Stimulated activated CD4-positive, alpha-beta T cell treated with anti-CD3 and anti-CD28 coated beads, Interleukin-4, amount 100 ng/mL, for 24 hours (primary cell): ENCODE measurements at places on chromosomes 11 and 22.

GRCh38 chr11:92782806-92783205, 186.6 kb upstream of the MTNR1B start:
- DNase-seq = no peak

- no peak for DNase-seq
Measured at GRCh38 chr11:122765487-122766131, 72.7 kb upstream of the CRTAM start.

DNA sequence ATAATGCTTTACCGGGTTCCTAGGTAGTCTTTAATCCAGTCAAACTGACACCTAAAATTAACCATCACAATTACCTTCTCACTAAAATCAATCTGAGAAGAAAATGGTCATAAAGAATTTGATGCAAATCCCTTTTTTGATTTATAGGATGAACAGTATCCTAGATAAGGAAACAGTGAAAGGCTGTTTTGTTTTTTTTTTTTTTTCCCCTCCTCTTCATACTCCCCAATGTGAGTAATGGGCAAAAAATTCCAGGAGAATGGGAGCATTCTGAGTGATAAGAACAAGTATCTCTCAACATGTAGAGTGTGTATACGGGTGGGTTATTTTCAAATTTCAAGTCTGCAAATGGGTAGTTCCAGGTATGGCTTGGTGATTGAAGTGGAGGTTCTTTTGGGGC, 28.4 kb downstream of the GRAMD1B start:
- DNase-seq = no peak

- DNase-seq = no peak
Measured at GRCh38 chr11:129155745-129156144, 36.4 kb downstream of the ARHGAP32 start.

DNA sequence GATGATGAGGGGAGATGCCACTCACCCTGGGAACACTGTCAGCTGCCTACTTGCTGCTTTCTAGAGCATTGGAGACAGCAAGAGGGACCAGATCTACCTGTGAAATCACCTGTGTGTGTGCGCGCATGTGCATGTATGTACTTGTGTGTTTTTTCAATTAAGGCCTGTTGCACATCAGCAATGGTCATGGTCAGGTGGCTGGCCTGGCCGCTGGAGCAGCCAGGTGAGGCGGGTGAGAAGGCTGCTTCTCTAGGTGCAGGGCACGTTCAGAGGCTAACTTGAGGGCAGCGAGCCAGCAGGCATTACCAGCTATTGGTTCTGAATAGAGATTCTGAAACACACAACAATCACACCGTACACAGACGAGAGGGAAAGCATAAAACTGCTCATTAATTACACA, 65.1 kb downstream of the PARVG start:
- no peak for DNase-seq

DNA sequence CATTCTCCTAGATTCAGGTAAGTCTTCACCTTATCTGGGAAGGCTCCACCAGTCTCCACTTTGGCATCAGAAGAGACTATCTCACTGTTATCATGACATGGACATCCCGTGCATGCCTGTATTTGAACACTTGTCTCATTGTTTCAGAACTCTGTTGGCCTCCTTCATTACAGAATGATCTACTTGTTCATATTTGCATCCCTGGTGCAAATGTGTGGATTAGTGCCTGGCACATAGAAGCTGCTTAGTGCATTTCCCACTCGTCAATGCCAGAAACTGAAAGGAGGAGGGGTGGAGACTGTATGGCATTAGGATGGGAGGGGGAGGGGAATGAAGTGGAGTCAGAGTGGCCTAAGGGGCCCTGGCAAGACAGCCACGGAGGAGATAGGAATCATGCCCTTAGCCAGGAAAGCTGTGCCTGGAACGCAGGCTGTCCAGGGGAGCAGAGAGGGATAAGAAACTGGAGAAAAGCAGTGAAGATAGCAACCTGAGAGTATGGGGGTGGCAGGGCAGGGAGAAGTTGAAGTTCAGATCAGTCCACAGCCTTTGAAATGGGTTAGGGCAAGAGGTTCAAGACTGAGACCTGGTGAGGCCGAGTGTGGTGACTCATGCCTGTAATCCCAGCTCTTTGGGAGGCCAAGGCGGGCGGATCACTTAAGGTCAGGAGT, 53.8 kb upstream of the CAPRIN1 start:
- DNase-seq = no peak

DNA sequence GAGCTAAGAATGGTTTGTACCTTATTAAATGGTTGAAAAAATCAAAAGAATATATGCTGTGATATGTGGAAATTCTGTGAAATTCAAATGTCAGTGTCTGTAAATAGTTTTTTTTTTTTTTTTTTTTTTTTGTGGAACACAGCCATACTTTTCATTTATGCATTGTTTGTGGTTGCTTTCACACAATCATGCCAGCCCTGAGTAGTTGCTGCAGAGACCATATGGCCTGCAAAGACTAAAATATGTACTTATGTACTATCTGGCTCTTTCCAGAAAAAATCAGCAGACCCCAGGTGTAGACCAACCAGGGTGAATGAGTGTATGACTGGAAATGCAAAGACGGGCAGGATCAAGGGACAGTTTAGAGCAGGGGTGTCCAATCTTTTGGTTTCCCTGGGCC, 98.3 kb downstream of the PTPRJ start:
- no peak for DNase-seq

DNA sequence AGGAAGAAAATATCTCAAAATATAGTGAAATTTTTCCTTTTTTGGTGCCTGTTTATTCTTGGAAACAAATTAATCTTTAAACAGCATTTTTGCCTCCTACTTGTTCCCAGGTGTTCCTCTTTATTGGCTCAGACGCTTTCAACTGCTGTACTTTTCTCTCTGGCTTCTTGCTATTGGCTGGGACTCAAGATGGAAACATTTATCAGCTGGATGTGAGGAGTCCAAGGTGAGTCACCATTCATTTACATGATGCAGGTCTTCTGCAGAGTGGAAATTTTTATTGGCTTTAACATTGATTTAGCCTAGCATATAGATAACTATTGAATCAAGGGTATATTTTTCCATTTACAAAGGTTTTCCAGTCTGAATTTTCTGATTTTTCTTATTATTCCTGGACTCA, 34.4 kb upstream of the DNAJB13 start:
- DNase-seq = no peak

GRCh38 chr22:47564158-47564450, 801.7 kb downstream of the TBC1D22A start:
- DNase-seq = no peak
